PC-3 (cell line): ENCODE measurements at places on chromosomes 5 and 9.
A peak's percentile ranks its signal among the peaks of the same experiment; 100 is the strongest.

- DNase-seq = no peak
- H3K27me3 ChIP-seq = no peaks in the 10 kb centered on the region
- no peaks in the 10 kb centered on the region for H3K4me1 ChIP-seq
- no peak overlapping the region for H3K4me3 ChIP-seq
- H3K36me3 ChIP-seq = no peaks in the 10 kb centered on the region
These were observed 14.2 kb upstream of the GFPT2 start for GRCh38 chr5:180367300-180367699.

- no peaks in the 10 kb centered on the region for H3K27me3 ChIP-seq
- no peaks in the 10 kb centered on the region for H3K4me1 ChIP-seq
- H3K36me3 ChIP-seq = no peaks in the 10 kb centered on the region
- DNase-seq = no peak
These were observed 65.0 kb downstream of the SLC1A1 start for GRCh38 chr9:4555236-4555635.

GRCh38 chr5:55037046-55037771 lies 13.2 kb downstream of the GZMK start:
- no peaks in the 10 kb centered on the region for H3K4me1 ChIP-seq
- no peak overlapping the region for H3K4me3 ChIP-seq
- H3K27me3 ChIP-seq = no peaks in the 10 kb centered on the region
- H3K27ac ChIP-seq = no peak overlapping the region
- no peak for DNase-seq

GRCh38 chr9:22379272-22379671 lies 67.4 kb upstream of the DMRTA1 start:
- no peaks in the 10 kb centered on the region for H3K36me3 ChIP-seq
- H3K27me3 ChIP-seq = no peaks in the 10 kb centered on the region
- H3K27ac ChIP-seq = no peak overlapping the region
- no peak for DNase-seq
- H3K4me3 ChIP-seq = no peak overlapping the region

DNA sequence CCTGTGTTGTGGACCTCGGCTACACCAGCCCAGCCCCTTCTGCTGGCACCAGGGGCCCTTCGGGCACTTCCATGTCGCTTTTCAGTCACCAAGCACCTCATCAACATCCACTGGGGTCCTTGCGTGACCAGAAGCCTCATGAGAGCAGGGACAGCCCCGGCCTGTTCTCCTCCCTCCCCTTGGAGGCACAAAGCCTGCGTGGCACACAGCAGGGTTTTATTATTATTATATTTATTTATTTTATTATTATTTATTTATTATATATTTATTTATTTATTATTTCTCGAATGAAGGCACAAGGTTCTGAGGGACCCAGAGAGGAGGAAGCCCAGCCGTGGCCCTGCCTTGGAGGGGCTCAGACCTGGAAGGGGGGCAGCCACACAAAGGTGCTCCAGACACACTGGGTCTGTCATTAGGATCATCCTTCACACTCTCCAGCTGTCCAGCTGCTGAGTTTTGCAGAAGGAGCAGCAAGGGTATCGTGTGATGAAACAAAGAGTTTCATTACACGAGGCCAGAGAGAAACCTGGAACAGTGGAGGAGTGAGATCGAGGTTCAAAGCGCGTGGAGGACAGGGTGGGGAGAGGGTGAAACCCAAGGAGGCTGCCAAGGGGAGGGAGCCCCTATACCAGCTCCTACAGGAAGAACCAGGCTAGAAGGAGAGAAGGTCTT lies 5.2 kb downstream of the VAV2 start:
- H3K4me1 ChIP-seq = peaks cover 7% of the 10 kb centered on the region; the same call in 1 of the 2 replicates
- H3K27ac ChIP-seq = no peak overlapping the region
- no peaks in the 10 kb centered on the region for H3K27me3 ChIP-seq
- DNase-seq = no peak
- H3K36me3 ChIP-seq = no peaks in the 10 kb centered on the region

DNA sequence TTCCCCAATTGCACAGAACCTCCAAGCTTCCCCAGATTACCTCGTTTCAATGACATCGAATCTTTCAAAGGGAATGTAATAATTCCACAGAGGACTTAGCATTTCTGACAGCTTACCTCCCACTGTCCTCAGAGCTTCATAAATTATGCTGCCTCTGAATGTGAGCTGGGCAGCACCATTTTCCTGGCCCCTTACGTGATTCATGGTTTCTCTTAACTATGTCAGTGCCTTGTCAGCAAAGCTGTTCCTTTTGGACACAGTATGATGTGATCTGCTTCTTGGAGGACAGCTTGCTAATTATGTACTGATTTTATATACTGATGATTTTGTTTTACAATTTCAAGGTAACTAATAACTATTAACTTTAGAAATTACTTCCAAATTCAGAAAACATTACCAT lies 27.7 kb upstream of the SSBP2 start:
- no peaks in the 10 kb centered on the region for H3K27me3 ChIP-seq
- DNase-seq = no peak
- no peak overlapping the region for H3K27ac ChIP-seq
- no peaks in the 10 kb centered on the region for H3K36me3 ChIP-seq
- peak overlapping the region; percentile 31; the same call in 1 of the 2 replicates for H3K4me3 ChIP-seq
- H3K4me1 ChIP-seq = no peaks in the 10 kb centered on the region; the same call in 1 of the 2 replicates

GRCh38 chr5:68274847-68275651 lies 59.5 kb downstream of the PIK3R1 start:
- H3K36me3 ChIP-seq = no peaks in the 10 kb centered on the region
- H3K4me3 ChIP-seq = no peak overlapping the region
- no peak overlapping the region for H3K27ac ChIP-seq
- peaks cover 16% of the 10 kb centered on the region for H3K4me1 ChIP-seq
- H3K27me3 ChIP-seq = no peaks in the 10 kb centered on the region
- DNase-seq = no peak

DNA sequence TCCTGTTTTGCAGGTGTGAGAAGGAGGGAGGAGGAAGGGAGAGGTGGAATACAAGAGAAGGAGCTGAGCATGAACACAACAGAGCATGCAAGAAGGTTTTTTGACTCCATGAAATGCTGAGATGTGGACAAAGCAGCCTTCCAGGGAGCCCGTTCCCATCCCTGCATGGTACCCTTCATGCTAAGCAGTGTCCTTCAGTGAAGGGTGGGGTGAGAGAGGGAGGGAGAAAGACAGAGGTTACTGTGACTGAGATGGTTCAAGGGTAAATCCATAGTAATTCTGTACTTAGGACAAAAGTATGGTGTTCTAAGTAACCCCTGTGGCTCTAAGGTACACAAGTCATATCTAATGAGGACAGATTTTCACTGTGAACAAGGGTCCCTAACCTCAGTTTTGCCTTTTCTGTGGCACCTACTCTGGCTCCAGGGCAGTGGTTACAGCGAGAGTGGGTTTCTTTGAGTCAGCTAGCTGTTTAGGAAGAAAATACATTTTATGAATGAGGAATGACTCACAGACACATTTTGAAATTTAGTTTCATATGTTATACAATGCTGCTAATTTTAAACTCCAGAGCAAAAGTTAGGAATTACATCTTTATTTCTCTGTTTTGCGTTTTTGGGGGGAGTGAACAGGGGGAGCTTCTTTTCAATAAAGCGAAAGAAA lies 184.9 kb upstream of the SLC12A2 start:
- peaks cover 8% of the 10 kb centered on the region; the same call in 1 of the 2 replicates for H3K4me1 ChIP-seq
- H3K4me3 ChIP-seq = no peak overlapping the region
- H3K36me3 ChIP-seq = no peaks in the 10 kb centered on the region
- no peaks in the 10 kb centered on the region for H3K27me3 ChIP-seq

DNA sequence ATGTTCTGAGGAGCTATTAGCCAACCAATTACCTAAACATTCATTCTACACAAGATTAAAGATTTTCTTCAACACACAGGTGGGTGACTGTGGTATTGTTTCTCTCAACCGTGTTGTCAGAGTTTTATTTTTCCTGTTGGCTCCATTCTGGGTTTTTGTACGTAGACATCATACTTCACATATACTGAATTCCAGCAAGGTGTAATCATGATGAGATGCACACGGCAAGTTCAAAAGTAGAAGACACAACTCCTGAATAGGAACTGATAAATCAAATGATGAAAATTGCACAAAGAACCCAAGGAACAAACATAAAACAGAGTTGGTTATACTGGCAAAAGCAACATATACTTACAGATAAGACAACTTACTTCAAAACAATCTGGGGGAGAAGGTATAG lies 40.2 kb upstream of the RANBP6 start:
- no peak overlapping the region for H3K4me3 ChIP-seq
- H3K27ac ChIP-seq = peak overlapping the region; percentile 61
- H3K27me3 ChIP-seq = no peaks in the 10 kb centered on the region
- no peak for DNase-seq

GRCh38 chr5:177508221-177508611 lies 1.4 kb downstream of the DOK3 start:
- no peak overlapping the region for H3K27ac ChIP-seq
- H3K4me1 ChIP-seq = no peaks in the 10 kb centered on the region
- peaks cover 12% of the 10 kb centered on the region; the same call in 1 of the 2 replicates for H3K36me3 ChIP-seq
- H3K27me3 ChIP-seq = no peaks in the 10 kb centered on the region
- DNase-seq = no peak

DNA sequence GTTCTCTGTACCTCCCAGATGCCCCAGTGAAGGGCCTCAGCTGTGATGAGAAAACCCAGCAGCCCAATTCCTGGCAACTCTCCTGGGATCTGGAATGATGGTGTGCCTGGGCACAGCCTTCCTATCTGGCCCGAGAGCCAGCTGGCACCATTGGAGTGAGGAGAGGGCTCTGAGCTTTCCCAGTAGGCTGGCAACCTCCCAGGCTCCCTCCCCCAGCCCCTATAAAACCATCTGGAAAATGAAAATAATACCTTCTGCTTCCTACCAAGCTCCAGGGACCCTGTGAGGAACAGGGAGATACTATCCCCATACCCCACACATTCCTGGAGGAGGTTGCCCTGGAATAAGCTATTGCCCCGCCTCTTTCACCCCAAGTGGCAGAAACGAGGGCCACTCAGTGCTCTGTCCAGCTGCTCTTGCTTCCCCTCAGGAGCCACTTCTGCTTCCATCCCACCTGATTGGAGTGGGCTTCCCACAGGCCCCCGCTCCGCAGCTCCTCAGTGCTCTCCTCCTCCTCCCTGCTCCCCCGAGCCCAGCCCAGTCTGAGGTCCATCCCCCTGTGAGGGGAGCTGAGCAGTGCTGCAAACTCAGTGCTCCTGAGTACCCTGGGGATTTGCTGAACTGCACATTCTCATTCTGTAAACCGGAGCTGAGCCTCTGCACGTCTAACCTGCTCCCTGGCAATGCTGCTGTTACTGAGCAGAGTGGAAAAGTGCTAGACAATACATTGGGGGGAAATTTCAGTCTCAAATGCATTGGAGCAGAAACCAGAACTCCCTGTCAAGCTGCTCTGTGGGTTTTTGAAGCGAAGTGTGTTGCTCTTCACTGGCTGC lies 74.7 kb downstream of the THBS4 start:
- no peak overlapping the region for H3K4me3 ChIP-seq
- H3K27me3 ChIP-seq = no peaks in the 10 kb centered on the region
- H3K36me3 ChIP-seq = no peaks in the 10 kb centered on the region
- H3K4me1 ChIP-seq = no peaks in the 10 kb centered on the region

DNA sequence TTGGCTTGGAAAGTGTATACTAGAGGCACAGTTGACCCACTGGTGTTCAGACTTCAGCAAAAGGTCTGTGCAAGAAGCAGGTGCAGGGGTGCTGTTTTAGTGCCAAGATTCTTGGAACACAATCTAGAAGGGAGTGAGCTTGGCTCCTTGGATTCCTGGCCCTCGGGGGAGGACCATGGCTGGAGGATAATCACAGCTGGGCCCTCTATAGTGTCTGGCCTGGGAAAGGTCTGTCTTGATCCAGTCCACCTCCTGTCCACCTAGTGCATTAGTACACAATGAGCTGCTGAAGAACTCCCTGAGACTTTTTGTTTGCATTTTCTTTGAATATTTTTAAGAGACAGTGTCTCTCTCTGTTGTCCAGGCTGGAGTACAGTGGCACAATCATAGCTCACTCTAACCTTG lies 50.4 kb upstream of the PLPP1 start:
- H3K27me3 ChIP-seq = no peaks in the 10 kb centered on the region
- H3K4me3 ChIP-seq = no peak overlapping the region

GRCh38 chr9:132543960-132544359 lies 38.4 kb upstream of the BARHL1 start:
- H3K4me3 ChIP-seq = no peak overlapping the region
- no peaks in the 10 kb centered on the region for H3K36me3 ChIP-seq
- no peak for DNase-seq
- no peak overlapping the region for H3K27ac ChIP-seq
- no peaks in the 10 kb centered on the region for H3K27me3 ChIP-seq

GRCh38 chr5:114935490-114935889 lies 234.2 kb downstream of the TRIM36 start:
- no peaks in the 10 kb centered on the region for H3K36me3 ChIP-seq
- no peaks in the 10 kb centered on the region for H3K4me1 ChIP-seq
- no peak overlapping the region for H3K4me3 ChIP-seq
- no peak for DNase-seq

DNA sequence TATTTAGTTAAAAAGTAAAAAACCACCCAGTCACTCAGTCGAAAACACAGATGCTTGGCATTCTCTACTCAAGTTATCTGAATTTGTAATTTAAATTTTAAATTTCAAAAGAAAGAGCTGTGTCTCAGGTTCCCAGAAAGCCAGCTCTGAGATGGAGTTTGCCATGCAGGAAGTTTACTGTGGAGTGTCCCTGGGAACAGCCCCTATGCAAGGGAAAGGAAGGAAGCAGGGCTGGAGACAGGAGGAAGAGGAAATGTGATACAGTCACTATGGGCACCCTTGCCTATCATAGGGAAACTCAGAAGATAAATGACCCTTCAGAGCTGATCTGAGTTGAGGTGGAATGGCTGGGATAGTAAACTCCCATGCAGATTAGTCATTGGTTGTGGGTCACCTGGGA lies 408.8 kb upstream of the ACTBL2 start:
- no peak for DNase-seq
- H3K27me3 ChIP-seq = no peaks in the 10 kb centered on the region
- no peak overlapping the region for H3K4me3 ChIP-seq
- H3K36me3 ChIP-seq = no peaks in the 10 kb centered on the region
- H3K4me1 ChIP-seq = peaks cover 29% of the 10 kb centered on the region

DNA sequence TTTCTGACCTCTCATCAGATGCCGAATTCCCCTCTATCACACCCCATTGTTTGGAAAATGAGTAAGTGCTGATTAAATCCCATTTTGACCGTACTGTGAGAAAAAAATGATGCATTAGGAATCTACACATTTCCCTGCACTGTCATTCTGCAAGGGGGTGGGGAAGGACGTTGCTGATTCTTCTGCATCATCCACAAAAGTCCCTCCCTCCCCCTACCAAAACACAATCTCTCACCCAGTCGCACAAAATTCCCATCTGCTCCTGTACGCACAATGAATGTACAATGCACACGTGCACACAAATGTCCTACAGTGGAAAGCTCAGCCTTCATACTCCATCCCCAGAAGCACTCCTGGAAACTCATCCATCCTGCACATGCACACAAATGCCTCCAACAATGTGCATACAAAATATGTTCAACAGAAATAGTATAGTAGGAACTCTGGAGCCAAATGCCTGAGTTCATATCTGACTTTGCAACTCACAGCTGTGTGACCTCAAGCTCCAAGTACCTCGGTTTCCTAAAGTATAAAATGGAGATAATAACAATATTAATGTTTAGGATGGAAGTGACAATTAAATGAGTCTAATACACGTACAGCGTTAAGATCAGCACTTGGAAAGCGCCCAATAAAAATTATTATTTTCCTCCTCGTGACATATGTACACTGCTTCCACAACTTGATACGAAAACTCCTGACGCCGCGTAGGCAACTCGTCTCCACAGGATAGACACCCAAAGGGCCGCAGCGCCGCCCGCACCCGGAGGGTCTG lies 809 bp downstream of the TNIP1 start:
- peak overlapping the region; percentile 92 for H3K27ac ChIP-seq
- H3K27me3 ChIP-seq = no peaks in the 10 kb centered on the region
- H3K4me1 ChIP-seq = peaks cover 84% of the 10 kb centered on the region
- peak; percentile 77 for DNase-seq
- H3K36me3 ChIP-seq = peaks cover 14% of the 10 kb centered on the region; the same call in 1 of the 2 replicates

- H3K36me3 ChIP-seq = peaks cover 2% of the 10 kb centered on the region; the same call in 1 of the 2 replicates
- no peaks in the 10 kb centered on the region for H3K27me3 ChIP-seq
- DNase-seq = peak; percentile 49
These were observed 80.0 kb downstream of the MAN2A1 start for GRCh38 chr5:109769597-109770291.

GRCh38 chr5:127429928-127430327 lies 87.5 kb upstream of the PRRC1 start:
- H3K27me3 ChIP-seq = peaks cover 10% of the 10 kb centered on the region
- H3K4me1 ChIP-seq = 0 out of 2 replicates have a peak, but pooled peaks cover 3% of the 10 kb centered on the region
